ENCODE measurements at places on chromosomes 11 and 22. TPM values are rescaled to one million over a fixed set of nuclear protein-coding genes. Genes with fewer than 3 reads are reported as not detected.

GRCh38 chr11:9313648-9314290, 624 bp downstream of the TMEM41B start:
- peaks cover 43% of the 10 kb centered on the region for H3K4me1 ChIP-seq
- H3K36me3 ChIP-seq = peaks cover 15% of the 10 kb centered on the region
- H3K27ac ChIP-seq = peak overlapping the region; percentile 95

The RAC2 gene
- total RNA-seq = 620 TPM

The DBX1 gene
- total RNA-seq = not detected

DNA sequence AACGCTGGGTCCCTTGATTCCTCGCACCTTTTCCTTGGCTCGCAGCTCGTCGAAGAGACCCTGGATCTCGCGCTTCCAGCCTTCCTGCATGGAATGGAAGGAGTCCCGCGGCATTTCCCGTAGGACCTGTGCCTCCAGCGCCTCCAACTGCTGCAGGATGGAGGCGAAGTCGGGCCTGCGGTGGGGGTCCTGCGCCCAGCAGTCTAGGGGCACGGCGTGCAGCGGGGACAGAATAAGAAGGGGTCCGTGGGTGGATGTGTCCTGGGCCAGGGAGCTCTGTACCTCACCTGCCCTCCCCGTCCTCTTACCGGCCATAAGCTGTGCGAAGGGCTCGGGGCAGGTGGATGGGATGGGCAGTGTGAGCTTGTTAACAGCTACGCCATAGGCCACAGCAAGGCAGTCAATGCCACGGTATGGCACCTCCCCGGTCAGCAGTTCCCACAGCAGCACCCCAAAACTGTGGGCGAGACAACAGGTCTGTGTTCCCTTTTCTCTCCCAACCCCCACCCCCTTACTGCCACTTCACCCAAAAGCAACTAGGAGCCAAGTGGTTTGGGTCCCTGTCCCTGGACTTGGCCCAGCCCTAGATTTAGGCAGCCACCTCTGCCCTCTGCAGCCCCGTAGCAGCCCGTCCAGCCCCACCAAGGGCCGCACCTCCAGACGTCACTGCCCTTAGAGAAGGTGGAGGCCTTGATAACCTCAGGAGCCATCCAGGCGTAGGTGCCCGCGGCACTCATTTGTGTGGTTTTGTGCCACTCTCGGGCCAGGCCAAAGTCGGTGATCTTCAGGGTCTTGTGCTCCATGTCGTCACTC, 6.2 kb downstream of the MAP3K11 start:
- no peak for DNase-seq
- H3K36me3 ChIP-seq = no peaks in the 10 kb centered on the region
- peaks cover 31% of the 10 kb centered on the region for H3K4me1 ChIP-seq

DNA sequence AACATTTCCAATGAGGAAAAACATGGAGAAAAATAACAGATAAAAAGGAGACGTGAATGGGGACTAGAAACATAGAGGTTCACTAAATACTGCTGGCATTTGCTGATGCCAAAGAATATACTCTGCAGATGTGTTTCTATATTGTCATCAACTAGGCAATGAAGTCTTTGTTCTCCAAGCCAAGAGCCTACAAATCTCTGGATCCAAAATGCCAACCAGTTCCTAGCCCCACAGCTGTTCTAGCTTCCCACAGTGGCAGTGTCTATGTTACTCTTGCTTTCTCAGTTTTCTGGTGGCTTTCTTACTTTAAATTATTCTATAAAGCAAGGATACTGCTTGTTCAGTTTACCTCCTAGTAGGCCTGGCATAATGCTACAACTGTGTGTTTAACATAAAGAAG, 977.9 kb upstream of the CCDC90B start:
- H3K4me1 ChIP-seq = no peaks in the 10 kb centered on the region
- no peak overlapping the region for H3K4me3 ChIP-seq
- H3K27me3 ChIP-seq = no peaks in the 10 kb centered on the region
- no peaks in the 10 kb centered on the region for H3K36me3 ChIP-seq
- H3K27ac ChIP-seq = no peak overlapping the region

DNA sequence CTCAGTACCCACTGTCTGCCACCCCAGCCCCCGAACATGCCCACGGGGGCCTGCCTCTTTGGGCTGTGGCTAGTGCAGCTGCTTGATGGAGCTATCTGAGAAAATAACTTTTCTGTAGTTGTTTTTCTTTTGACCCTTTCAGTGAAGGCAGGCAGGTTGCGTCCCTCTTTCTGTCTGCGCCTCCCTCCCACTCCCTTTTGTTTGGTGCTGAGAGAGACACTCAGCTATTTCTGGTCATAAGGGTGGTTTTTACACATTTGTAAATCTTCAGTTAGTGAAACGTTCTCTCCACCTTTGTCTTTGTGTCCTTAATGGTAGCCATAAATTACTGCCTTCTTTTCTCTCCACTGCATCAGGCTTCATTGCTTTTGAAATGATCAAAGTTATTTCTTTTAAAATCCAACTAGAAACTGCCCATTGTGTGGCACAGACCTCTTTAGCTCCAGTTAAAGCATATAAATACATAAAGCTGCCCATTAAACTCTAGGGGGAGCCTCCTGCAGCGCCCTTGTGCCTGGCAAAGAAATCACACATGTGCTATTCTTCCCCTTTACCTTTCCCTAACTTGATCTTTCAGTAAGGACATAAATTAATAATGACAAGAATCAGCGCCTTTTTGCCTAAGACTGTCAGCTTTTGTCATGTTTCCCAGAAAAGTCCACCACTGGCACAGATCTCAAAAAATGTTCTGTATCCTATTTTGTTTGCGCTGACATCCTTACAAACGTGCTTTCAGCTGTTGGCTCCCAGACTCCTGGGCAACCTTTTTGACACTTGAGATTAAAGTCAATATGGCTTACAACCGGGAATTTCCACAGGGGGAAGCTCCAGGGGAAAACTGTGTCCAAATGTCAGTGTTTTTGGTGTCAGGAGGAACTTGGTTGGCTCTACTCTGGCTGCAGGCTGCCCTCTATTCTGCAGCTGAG, 1.7 kb upstream of the SCUBE2 start:
- H3K4me3 ChIP-seq = peak overlapping the region; percentile 42
- peaks cover 71% of the 10 kb centered on the region for H3K27me3 ChIP-seq
- no peak overlapping the region for H3K27ac ChIP-seq
- DNase-seq = no peak

The MTNR1B gene
- not detected for total RNA-seq

- no peaks in the 10 kb centered on the region for H3K4me1 ChIP-seq
- H3K27me3 ChIP-seq = peaks cover 30% of the 10 kb centered on the region
- H3K27ac ChIP-seq = no peak overlapping the region
Measured at GRCh38 chr11:36155770-36156160, 133.5 kb downstream of the COMMD9 start.

GRCh38 chr11:86978247-86978646, 23.1 kb upstream of the FZD4 start:
- no peaks in the 10 kb centered on the region for H3K27me3 ChIP-seq
- no peak overlapping the region for H3K27ac ChIP-seq
- H3K36me3 ChIP-seq = peaks cover 5% of the 10 kb centered on the region
- no peak for DNase-seq
- no peak overlapping the region for H3K4me3 ChIP-seq
- H3K4me1 ChIP-seq = no peaks in the 10 kb centered on the region

The KIF18A gene
- 29.2 TPM for total RNA-seq

The RPS13 gene
- 1,466 TPM for total RNA-seq

DNA sequence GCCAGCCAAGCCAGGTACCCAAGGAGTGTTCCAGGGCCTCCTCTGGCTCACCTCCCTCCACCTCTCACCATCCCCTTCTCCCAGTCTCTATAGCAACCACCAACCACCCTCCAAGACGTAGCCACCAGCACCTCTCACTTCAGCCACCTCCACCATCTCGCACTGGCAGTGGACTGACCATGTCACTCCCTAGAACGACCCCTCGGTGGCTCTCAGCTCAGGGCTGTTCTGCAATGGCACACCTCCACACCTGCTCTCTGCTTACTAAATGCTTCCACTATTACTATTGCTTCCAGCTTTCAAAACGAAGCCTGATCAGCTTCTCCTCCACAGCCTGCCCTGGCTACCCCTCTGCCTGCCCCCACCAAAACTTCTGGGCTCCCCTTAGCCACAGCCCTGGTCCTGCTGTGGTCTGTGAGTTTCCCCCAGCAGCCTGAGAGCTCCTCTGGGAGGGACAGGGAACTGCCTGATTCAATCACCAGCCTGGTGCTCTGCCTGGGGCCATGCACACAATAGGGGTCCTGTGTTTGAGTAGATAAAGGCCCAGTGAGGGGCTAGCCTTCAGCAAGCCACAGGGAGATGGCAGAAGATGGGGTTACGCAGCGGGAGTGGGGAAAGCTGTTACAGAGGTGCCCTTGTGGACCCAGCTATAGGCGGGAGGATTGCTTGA, 17.5 kb upstream of the CBX7 start:
- no peak overlapping the region for H3K27ac ChIP-seq
- peaks cover 40% of the 10 kb centered on the region for H3K4me1 ChIP-seq
- peaks cover 7% of the 10 kb centered on the region for H3K27me3 ChIP-seq
- no peaks in the 10 kb centered on the region for H3K36me3 ChIP-seq
- DNase-seq = no peak
- no peak overlapping the region for H3K4me3 ChIP-seq

DNA sequence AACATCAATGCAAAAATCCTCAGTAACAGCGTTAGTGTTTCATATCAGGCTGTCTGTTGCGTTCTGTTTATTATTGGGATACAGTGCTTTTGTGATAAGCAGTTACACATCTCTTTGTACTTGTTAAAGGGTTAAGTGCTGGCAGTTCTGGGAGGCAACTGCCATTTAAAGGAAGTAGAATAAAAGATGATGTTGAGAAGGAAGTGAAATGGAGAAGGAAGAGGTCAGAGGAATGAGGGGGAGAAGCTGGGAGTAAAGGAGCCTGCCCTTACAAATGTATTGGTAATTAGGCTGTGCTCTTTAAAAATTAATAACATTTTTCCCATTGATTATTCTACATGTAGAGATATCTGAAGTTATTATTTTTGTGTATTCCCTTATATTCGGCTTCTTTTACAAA, 674.7 kb downstream of the NTM start:
- no peaks in the 10 kb centered on the region for H3K36me3 ChIP-seq
- no peak overlapping the region for H3K4me3 ChIP-seq
- H3K27me3 ChIP-seq = no peaks in the 10 kb centered on the region
- H3K27ac ChIP-seq = no peak overlapping the region

DNA sequence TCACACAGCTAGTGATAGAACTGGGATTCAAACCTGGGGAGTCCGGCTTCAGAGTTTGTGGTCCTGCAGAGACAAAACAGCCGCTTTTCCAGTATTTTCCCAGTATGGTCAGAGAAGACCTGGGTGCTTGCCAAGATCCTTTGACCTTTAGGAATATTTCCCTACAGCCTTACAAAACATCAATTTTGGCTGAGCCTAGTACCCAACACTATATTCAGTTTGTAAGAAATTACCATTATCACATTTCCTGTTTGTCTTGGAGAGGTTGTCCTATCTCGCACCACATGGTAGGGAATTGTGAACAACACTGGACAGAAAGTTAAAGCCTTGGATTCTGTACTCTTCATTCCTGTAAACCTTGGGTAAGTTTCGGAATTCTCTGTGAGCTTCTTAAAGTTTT, 10.7 kb upstream of the NEU3 start:
- no peak for DNase-seq
- H3K4me1 ChIP-seq = no peaks in the 10 kb centered on the region
- H3K36me3 ChIP-seq = peaks cover 7% of the 10 kb centered on the region
- no peak overlapping the region for H3K4me3 ChIP-seq
- H3K27me3 ChIP-seq = no peaks in the 10 kb centered on the region

DNA sequence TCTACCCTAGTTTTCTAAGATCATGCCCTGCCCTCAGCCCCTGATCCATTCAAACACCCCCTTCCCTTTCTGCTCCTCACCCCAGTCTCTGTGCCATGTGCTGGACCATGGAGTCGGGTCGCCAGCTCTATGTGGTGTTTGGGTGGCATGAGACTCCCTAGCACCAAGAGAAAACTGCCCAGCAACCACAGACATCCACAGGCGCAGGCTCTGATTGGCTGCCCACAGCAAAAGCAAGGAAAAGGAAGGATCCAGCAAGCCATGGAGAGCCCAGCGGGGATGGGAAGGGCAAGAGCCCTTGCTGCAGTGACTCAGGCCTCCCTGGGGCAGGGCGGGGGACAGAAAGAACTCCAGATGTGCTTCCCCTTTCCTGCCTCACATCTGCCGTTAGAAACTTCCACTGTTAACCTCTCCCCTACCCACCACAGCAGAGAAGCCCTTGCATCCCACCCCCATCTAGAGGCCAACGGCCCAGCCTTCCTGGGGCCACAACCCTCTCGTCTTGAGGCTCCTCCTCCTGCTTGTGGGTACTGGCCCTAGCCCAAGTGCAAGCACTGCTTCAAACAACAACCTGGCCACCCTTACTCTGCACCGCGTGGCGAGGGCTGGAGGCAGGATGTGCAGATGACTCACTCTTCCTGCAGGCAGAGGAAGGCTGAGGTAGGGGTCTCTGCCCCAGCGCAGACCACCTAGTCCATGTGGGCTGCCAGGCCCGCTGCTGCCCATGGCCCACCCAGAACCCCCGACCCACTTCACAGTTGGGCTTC, 9.7 kb upstream of the AHNAK start:
- no peaks in the 10 kb centered on the region for H3K27me3 ChIP-seq
- H3K4me1 ChIP-seq = peaks cover 98% of the 10 kb centered on the region
- peak; percentile 91 for DNase-seq
- peak overlapping the region; percentile 80 for H3K4me3 ChIP-seq
- peaks cover 2% of the 10 kb centered on the region for H3K36me3 ChIP-seq
- H3K27ac ChIP-seq = peak overlapping the region; percentile 85

DNA sequence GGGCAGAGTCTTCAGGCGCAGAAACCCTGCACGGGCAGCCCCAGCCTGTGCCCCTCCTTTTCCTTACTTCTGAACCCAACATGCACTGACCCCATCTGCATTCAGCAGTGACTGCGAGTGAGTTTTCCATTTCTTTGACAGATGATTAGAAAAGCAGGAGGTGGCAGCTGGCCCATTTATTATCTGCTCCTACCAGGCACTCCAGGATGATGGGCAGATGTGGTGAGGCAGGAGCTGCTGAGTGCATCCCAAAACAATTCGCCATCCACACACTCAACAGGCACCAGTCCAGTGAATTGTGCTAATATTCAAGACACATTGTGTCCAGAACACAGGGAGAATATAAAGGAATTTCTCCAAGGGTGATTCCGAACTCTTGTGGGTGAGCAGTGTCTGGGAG, 208.5 kb downstream of the TENM4 start:
- no peaks in the 10 kb centered on the region for H3K36me3 ChIP-seq
- H3K4me1 ChIP-seq = no peaks in the 10 kb centered on the region
- H3K4me3 ChIP-seq = no peak overlapping the region
- H3K27me3 ChIP-seq = peaks cover 10% of the 10 kb centered on the region
- no peak overlapping the region for H3K27ac ChIP-seq

The OLFML1 gene
- not detected for total RNA-seq

The TESMIN gene
- 8.0 TPM for total RNA-seq

Data from activated T-cell treated with anti-CD3 and anti-CD28 coated beads, Interleukin-2, amount 50 U/mL, for 72 hours (primary cell).